HEK293T (cell line): ENCODE measurements at places on chromosomes 2 and 18.

DNA sequence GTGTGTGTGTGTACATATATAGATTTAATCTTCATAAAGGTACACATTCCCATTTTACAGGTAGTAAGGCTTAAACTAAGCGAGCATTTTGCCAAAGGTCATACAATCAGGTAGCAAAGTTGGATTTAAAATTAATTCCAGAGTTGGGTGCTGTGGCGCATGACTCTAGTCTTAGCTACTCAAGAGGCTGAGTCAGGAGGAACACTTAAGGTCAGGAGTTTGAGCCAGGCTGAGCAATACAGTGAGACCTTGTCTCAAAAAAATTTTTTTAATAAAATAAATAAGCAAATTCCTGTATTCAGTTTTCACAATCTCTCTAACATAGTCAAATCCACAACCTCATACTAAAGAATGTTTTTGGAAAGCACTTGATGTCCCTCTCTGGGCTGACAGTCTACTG is 111.5 kb upstream of the LDLRAD4 start:
- DNase-seq = no peak

DNA sequence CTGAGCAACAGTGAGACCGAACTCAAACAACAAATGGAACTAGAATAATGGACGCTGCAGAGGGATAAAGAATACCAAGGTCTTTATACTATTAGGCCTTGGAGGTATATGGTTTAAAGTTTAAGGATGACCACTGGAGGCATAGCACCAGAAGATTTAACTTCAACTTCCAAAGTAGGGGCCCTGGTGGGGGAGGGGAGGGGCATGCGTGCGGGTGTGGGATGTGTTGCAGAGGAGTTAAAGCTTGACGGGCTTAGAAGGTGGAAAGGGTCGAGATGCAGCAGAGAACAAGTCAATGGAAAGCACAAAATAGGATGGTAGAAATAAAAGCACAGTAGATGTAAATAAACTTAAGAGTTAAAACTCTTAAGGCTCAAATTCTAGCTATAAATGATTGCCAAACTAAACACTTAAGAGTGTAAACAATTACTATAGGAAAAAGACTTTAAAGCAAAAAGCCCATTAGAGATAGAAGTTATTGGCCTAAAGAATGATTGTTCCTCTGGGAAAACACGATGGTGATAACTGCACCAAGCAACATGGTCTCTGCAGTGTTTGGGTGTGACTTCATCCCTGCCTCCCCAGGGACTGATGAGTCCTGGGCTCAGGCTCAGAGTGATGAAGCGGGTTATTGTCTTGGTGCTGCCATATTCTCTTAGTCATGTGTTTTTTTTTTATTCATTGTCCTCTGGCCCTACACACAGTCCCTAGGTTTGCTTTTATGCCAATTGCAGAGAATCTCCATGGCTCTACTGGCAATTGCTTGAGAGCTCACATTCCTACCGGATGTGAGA is 13.0 kb downstream of the RRM2 start:
- peak; percentile 25 for DNase-seq

DNA sequence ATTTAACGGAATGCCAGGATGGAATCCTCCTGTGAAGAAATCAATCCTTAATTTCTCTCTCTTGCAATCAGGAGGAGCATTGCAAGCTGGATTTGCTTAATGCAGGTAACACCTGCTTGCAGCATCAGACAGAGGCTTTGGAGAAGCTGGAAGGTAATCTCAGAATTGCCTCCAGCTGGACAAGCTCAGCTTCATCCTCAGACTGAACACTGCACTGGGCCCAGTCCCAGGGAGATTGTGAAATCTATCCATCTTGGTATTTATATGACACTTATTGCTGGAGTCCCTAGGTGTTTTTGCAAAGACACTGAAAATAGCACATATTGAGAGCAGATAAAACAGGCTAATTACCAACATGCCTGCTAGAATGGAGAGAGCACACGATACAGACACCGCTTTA is 179.4 kb upstream of the SESTD1 start:
- no peak for DNase-seq

DNA sequence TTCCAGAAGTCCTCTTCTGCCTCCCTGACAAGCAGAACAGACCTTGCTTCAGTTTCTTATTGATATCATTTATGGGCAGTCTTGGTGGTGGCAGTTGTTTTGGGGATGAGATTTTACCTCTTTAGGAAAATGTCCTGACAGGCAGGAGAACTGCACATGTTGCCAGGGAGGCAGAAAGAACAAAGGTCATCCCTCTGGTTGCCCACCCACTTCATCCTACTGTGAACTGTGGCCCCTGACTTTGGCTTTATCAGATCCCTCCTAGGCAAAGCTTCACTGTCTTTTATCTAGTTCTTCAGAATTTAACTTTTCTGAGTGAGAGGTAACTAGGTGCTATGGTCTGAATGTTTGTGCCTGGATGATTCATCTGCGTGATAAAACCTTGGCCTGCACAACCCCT is 2071.3 kb upstream of the CELF4 start:
- DNase-seq = no peak
